Cortex of kidney (tissue), 1 donor: ENCODE measurements at places on chromosomes 16 and 17.

GRCh38 chr17:64230791-64231408 lies 32.2 kb downstream of the TEX2 start:
- no peak for DNase-seq

- DNase-seq = no peak
These were observed 19.2 kb downstream of the RAI1 start for GRCh38 chr17:17700251-17700969.

GRCh38 chr16:10172848-10173655 lies 9.2 kb downstream of the GRIN2A start:
- DNase-seq = no peak

- DNase-seq = no peak
These were observed 126.2 kb downstream of the PRKCB start for GRCh38 chr16:23962001-23962400.

DNA sequence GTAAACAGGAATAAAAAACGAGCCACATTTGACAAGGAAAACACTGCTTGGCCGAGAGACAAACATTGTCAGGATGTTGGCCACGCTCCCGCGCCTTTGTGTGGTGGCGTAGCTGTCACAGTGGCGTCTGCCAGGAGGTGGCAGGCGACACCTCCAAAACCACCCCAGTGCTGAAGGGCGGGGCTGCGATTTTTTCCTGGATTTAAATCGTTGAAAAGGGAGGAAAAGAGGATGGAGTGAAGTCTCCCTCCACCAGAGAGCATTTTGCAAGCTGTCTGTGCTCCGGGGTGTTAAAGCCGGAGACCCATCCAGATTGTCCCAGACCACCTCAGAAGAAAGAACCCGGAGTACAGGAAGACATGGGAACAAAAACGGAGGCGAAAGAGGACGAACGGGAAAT lies 12.7 kb downstream of the MRM3 start:
- no peak for DNase-seq

DNA sequence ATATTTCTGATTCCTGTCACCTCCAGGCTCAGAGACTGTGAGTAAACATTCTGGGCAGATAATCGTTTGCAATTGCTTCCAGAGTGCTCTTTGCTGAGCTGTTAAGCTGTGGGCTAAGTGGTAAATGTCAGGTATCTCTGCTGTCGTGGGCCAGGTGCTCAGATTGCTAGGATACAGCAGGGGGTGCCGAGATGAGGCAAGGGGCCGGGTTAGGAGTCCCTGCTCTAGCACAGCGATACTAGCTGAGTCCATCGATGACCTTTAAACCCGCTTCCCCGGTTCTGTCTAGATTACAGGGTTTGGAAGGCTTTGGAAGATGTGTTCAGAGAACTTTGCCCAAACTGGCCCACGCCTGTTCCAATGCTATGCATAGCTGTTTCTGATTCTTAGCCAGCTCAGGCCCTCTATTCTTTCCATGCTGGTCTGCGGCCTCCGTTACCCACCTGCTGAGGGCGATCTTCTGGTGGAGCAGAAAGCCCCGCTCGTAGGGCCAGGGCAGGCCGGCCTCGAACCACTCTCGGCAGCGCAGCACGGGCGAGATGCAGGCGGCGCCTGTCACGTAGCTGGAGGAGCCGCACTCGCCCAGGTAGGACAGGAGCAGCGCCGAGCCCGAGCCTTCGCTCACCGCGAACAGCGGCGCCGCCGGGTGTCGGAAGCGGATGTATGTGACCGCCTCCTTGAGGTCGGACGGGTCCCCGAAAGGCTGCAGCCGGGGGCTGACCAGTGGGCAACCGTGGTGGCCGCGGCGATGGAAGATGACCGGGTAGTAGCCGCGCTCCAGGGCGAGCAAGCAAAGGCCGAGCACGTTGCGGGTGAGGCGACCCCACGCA lies 979 bp downstream of the ABHD15 start:
- DNase-seq = no peak

- no peak for DNase-seq
These were observed 527.0 kb downstream of the MAF start for GRCh38 chr16:79073566-79073965.

DNA sequence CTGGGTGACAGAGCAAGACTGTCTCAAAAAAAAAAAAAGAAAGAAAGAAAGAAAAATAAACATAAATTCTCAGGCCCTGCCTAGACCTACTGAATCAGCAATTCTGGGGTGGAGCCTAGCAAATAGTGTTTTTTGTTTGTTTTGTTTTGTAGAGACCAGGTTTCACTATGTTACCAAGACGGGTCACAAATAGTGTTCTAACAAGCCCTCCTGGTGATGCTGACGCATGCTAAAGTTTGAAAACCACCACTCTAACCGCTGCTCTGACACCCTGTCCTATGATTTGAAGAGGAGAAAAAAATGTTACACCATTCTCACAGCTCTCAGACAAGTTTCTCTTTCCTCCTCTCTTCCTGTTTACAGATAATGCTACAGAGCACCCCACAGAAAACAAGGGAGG lies 1.5 kb downstream of the MRPL10 start:
- DNase-seq = no peak

GRCh38 chr17:4506175-4506813 lies 7.6 kb downstream of the SPNS2 start:
- DNase-seq = no peak

DNA sequence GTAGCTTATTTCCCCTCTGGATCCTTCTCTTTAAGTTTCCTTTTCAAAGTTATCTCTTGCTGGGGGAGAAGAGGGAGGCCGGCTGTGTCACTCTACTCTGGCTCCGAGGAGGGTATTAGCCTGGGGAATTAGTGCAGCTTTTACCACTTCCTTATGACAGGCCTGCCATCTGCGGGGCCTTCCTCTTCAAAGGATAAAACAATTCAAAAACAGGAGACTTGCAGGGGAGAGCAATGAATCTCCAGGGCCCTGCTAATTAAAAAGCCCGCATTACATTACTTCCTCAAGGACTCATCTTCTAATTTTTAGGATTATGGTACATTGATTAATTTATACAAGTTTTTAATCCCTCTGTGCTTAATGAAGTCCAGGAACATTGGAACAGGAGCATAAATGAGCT lies 190.9 kb upstream of the CDH5 start:
- DNase-seq = no peak

DNA sequence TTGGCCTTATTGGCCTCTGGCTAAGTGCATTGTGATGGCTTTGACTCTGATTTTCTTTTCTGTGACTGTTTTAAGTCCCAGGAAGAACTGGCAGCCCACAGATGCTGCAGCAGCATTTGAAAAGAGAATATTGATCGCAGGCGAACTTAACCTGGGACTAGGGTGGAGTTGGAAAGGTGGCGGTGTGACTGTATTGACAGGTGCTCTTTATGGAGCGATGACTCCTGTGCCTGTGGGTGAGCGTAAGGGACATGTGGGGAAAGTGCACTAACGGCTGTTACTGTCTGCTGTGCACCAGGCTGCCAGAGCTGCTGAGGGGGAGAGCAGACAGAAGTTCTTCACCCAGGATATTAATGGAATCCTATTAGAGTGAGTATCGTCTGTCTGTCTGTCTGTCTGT lies 21.3 kb downstream of the UBN1 start:
- no peak for DNase-seq

DNA sequence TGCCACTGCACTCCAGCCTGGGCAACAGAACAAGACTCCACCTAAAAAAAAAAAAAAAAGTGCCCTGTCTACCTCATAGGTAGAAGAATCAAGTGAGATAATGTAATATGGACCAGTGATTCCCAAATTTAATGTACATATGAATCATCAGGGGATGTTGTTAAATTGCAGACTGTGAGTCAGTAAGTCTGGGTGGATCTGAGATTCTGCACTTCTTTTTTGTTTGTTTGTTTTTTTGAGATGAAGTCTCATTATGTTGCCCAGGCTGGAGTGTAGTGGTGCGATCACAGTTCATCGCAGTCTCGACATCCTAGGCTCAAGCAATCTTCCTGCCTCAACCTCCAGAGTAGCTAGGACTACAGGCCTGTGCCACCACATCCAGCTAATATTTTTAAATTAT lies 31.6 kb downstream of the HOXB1 start:
- DNase-seq = no peak

- no peak for DNase-seq
These were observed 3.2 kb downstream of the CCR7 start for GRCh38 chr17:40561871-40562611.

GRCh38 chr16:68503334-68503733 lies 35.8 kb upstream of the ZFP90 start:
- no peak for DNase-seq

- no peak for DNase-seq
These were observed 20.9 kb upstream of the CALB2 start for GRCh38 chr16:71337631-71338030.

GRCh38 chr16:4362476-4363135 lies 9.0 kb upstream of the VASN start:
- no peak for DNase-seq

DNA sequence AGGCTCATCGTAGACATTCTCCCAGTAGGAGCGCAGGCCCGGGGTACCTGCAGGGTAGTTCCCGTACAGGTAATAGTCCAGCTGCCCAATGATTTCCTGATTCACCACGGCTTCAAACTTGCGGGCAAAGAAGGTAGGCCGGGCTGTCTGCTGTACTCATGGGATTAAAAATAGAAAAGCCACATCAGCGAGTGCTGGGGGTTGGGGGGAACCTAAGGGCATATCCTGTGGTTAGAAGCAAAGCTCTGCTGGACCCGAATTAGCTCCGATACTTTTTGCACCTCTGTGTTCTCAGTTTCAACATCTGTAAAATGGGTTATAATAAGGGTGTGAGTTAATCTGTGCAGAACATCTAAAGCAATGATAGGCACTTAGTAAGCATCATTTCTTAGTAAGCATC lies 336.2 kb downstream of the XYLT1 start:
- DNase-seq = no peak

DNA sequence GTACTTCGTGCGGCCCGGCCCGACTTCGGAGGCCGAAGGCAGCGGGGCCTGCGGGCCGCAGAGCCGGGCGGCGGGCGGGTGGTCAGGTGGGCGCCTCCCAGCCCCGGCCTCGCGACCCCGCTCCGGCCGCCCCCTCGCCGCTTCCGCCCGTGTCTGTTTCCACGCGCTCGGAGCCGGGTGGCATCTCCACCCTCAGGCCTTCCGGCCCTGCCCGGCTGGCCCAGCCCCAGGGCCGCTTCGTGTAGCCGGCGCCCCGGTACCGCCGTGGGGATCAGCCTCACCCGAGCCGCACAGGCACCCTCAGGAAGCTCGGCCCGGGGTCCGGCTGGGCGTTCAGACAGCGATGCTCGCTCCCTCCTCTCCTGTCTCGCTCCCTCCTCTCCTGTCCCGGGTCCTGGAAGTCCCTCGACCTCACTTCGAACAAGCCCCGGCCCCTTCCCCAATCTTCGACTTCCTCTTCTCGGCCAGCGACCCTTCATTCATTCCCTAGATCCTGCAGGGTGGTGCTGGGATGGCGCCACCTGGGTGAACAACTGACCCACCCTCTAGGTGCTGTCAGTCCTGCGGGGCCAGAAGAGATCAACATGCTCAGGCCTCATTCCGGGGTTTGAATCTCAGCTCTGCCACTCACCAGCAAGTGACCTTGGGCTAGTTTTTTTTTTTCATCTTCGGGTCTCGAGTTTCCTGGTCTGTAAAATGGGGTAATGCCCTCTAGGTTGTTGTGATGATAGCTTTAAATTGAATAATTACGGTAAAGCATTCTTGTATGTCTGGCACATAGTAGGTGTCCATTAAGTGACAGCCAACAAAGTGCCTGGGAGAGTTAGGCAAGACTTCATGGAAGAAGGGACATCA lies 610 bp downstream of the VPS4A start:
- no peak for DNase-seq

- no peak for DNase-seq
These were observed 2.8 kb upstream of the NTN3 start for GRCh38 chr16:2468233-2468724.

DNA sequence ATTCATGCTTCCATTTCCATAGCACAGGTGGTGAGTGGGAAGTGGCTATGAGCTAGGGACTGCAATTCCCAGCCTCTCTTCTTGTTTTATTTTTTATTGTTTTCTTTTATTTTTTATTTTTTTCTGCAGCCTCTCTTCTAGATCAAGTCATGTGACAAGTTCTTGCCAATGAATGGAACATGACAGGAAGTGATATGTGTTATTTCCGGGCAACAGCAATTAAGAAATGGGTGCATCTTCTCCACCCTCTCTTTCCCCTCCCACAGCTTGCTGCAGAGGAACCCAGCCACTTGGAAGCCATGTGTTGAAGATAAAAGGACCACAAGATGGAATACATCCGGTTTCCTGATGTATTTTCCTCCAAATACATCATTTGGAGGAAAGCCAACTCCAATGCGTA lies 23.6 kb downstream of the IRX5 start:
- DNase-seq = no peak

DNA sequence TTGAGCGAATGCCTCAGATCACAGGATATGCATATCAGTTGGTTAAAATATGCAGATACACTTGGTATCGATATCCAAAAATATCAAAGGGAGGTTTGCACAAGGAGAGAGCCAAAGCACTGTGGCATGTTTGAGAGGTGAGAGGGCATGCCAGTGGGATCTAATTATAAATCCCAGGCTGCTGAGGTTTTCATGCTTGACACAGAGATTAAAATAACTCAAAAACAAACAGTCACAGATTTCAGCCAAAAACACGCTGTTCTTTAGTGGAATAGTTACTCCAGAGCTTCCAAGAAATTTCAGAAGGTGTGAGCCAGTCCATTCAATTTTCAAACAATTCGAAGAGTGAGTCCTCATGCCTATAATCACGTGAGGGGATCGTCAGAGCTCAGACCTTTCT lies 477.9 kb downstream of the SOX9 start:
- DNase-seq = no peak

DNA sequence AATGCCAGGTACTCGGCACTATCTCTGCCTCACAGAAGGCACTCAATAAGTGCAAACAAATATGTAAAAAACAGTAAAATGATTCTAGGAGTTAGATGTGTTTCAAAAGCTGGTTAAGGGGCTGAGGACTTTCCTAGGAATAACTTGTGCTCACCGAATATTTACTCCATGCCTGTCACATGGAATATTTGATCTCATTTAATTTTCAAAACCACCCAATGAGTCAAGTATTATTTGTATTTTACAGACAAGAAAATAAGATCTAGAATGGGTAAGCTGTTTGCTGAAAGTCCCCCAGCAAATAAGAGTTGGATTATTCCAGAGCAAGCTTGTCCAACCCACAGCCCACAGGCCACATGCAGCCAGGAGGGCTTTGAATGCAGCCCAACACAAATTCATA lies 34.6 kb upstream of the LYRM9 start:
- DNase-seq = no peak

GRCh38 chr17:33127706-33128105 lies 136.1 kb downstream of the SPACA3 start:
- DNase-seq = no peak
